NCI-H2029 treated with DMSO at 0.1 percent for 48 hours (cell line): ENCODE measurements at places on chromosomes 13 and 19.

- no peak for DNase-seq
Measured at GRCh38 chr19:50975766-50976165, 6.4 kb upstream of the KLK6 start.

- DNase-seq: no peak
Measured at GRCh38 chr19:41902594-41902993, 19.6 kb downstream of the ARHGEF1 start.

DNA sequence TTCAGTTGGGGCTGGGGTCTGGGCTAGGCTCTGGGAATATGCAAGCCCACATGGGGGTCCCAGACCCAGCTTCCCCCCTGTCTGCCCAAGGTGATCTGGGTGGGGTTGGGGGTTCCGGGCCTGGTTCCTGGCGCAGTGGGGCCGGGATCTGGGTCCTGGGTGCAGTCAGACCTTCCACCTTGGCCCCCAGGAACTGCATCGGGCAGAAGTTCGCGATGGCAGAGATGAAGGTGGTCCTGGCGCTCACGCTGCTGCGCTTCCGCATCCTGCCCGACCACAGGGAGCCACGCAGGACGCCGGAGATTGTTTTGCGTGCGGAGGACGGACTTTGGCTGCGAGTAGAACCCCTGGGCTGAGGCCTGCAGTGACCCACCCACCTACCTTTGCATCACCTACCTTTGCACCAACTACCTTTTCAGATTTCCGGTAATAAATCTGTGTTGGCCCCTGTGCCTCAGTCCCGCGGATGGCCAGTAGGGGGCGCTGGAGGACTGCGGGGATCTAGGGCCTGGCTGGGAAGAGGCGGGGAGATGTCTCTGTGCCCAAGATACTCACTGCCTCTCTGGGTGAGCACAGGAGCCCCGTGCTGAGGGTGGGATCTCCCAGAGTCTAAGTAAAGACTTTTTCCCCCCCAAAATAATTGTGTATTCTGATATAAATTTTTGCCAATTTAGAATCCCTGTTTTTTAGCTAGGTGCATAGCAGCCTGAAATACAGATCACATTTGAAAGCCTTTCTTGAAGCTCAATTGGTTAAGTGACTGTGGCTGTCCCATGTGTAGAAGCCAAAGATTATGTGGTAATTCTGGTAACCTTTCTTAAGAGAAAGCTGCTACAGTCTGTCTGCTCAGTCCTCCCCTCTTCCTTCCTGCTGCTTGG, 11.5 kb upstream of the CYP4F3 start:
- peak; percentile 84 for DNase-seq

DNA sequence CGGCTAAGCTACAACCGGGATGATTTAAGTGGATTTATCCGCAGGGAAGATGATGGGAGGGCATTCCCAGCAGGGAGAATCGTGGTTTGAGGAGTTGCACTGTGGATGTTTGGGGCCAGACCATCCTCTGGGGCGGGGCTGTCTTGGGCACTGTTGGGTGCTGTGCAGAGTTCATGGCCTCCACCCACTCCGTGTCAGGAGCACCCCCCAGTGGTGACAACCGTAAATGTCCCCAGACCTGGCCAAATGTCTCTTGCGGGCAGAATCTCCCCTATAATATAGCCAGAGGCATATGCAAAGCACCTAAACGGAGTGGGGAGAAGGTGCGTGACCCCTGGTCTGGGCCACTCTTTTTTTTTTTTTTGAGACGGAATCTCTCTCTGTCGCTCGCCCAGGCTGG, 40.2 kb downstream of the SMIM24 start:
- no peak for DNase-seq

DNA sequence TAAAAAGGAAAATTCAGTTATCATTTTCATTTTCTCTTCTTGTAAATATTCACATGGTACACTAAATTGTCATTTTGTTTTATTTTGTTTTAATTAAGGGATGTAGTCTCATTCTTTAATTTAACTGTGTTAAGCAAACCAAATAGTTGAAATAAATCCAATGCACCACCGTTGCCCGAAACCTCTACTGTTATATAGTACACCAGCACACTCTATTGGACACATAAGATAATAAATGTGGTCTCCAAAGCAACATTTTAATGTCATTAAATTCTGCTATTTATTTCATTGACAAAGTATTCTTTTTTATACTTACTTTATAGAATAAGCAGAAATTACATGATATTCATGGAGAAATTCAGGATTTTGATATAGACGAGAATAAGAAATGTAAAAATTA, 156.4 kb upstream of the FREM2 start:
- DNase-seq: no peak

- no peak for DNase-seq
Measured at GRCh38 chr13:78152415-78152814, 233.8 kb upstream of the EDNRB start.

GRCh38 chr13:46404733-46405100, 17.7 kb upstream of the RUBCNL start:
- no peak for DNase-seq

DNA sequence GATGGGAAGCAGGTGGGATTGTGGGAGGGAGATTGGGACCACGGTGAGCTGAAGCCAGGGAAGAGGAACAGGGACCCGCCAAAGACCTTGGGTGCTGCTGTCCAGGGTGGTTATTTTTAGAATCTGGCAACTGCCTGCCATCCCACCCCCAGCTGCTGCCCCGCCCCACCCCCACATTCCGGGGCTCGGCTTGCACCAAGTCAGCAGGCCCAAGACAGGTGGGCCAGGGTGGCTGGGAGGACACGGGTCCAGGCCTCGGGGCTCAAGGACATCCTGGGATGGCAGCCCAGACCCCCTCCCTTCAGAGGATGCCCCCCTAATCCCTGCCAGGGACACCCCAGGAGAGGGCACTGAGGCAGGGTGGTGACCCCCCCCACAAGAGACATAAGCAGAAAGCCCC, 827 bp downstream of the CKM start:
- DNase-seq: no peak

GRCh38 chr13:101398920-101399319, 17.4 kb downstream of the NALCN start:
- DNase-seq: no peak

DNA sequence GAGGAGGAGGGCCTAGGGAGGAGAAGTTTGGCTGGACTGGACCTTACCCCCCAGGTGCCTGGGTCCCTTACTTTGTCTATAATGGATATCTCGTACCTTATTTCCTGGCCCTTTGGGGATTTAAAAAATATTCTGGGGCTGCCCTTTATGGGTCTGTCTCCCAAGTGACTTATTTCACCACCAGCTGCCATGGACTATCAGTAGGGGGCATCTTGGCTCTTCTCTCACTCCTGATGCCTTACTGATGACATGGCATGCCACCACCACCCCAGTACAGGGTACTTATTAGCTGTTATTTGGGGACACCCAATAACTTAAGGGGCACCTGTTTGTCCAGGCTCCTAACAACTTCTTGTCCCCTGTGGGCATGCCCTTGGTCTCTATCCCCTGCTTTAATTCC, 38.0 kb downstream of the NFIX start:
- no peak for DNase-seq

- no peak for DNase-seq
Measured at GRCh38 chr13:34290661-34291060, 472.7 kb downstream of the RFC3 start.

GRCh38 chr13:100559886-100560285, 28.7 kb downstream of the GGACT start:
- DNase-seq: no peak

GRCh38 chr13:32147193-32147592, 115.6 kb downstream of the FRY start:
- DNase-seq: no peak

DNA sequence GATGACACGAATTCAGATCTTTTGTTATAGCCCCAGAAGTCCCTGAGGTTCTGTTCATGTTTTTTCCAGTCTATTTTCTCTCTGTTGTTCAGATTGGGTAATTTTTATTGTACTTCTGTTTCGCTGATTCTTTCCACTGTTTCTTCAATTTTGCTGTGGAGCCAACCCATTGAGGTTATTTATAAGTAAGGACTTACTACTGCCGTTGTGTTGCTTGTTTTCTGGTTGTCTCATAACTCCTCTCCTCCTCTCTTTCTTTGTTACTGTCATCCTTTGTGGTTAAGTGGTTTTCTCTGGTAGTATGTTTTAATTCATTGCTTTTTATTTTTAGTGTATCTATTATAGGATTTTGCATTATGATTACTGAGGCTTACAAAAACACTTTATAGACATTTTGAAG, 48.7 kb upstream of the GAS6 start:
- DNase-seq: no peak

DNA sequence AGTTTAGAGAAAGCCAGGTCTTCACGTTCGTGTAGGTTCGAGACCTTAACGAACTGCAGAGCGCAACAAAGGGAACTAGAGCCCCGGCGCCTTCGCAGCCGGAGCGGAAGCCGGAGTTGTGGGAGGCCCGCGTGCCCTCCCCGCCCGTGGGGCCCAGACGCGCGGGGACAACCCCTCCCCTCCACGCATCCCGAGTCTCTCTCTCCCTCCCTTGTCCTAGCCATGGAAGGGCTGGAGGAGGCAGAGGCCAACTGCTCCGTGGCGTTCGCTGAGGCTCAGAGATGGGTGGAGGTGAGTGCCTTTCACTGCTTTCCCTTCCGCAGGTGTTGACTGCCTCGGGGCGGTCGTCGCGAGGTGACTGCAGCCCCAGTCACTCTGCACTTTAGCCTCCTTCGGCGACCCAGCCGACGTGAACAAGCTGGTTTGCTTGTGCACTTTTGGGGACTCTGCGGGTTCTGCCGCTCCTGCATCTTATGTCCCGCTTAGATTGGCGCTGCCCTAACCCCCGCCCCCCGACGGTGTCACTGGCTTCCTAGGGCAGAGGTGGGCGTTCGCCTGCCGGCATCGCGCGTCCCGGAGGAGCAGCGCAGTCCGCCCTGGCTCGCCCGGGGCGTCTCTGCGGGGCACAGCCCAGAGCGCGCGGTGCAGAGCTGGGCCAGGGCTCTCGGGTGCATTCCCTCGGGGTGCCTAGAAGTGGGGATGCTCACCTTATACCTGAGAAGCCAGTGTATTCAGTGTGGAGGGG, 478 bp downstream of the LMO7 start:
- DNase-seq: no peak

- no peak for DNase-seq
Measured at GRCh38 chr13:30871588-30872275, 34.3 kb upstream of the MEDAG start.

GRCh38 chr19:40709817-40710216, 6.9 kb downstream of the COQ8B start:
- DNase-seq: no peak

- no peak for DNase-seq
Measured at GRCh38 chr13:95754069-95754468, 77.1 kb downstream of the DNAJC3 start.

DNA sequence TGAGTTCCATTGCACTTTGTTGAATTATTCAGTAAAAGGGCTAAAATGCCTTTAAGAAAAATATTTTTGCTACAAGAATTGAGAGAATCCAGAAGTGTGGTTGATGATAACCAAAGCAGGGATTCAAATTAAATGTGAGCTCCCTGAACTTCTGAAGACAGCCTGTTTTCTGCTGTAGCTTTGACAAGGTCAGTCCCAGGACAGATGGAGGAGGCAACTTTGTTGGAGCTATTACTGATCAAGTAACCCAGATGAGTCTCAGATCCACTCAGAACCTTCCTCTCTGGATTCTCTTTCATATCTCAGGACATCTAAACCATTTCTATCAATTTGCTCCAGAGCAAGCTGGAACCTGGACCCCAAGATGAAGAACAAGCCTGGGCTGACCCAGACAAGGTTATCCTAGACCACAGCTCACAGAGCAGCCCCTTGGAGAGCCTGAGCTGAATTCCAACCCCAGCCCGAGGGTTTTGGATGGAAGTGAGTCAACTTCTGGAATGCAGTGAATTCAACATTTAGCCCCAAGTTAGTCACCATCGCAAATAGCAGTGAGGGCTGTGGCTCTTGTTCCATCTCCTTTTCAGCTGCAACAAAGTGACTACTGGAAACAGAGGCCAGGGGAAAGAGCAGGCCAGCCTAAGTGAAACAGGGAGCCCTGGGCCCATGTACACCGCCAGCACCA, 137.8 kb upstream of the TSC22D1 start:
- no peak for DNase-seq

DNA sequence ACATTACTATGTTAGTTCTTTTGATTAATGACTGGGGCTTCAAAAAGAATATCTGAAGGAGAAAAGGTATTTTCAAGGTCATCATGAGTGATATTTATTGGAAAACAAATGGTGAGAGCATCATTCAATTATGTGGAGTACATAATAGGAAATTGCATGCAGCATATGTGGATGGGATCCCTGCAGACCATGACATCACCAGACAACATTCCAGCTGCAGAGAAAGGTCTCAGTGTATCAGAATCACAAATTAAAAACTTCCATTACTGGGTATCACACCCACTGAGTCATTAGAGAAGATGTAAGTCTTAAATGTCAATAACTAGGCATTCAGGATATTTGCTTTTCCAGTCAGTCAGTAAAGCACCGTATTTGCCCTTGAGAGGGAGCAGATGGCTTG, 574.4 kb upstream of the SLC10A2 start:
- DNase-seq: no peak

GRCh38 chr13:106028911-106029310, 506.6 kb downstream of the EFNB2 start:
- no peak for DNase-seq

GRCh38 chr19:2235381-2236063, 607 bp downstream of the PLEKHJ1 start:
- peak; percentile 87 for DNase-seq

DNA sequence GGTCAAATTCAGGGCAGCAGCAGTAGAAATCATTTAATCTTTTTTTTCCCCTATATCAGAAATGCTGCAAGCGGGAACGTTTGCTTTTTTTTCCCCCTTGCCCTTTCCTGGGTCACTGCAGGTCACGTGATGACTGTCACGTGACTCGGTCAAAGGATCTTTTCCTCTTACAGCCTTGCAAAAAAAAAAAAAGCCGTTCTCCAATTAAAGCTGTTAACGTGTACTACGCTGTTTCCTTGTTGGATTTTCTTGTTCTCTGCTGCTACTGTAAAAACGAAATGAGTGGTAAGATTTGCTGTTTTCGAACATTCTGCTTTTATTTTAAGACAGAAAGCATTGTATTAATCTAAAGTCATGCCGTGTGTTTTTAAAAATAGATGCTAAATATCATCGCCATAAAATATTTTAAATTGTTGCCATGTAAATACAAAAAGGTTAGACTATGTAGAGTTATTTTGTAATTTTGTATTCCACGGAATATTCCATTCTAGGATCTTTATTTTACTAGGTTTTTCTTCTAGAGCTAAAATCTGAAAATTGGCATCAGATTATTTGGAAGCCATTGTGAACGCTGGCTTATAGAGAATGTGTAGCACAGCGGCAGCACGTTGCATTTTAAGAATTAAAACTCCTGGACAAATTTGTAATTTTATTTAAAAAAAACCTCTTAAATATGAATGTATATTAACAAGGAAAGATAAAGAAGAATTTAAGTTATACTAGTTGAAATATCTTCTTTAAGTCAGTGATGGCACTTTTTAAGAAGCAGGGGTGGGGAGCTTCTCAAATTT, 109.8 kb upstream of the MLNR start:
- peak; percentile 68 for DNase-seq

GRCh38 chr13:78978381-78978998, 319.5 kb upstream of the OBI1 start:
- peak; percentile 27 for DNase-seq

- no peak for DNase-seq
Measured at GRCh38 chr13:63299866-63300394, 1884.3 kb upstream of the PCDH20 start.
